ENCODE measurements at places on chromosomes 12 and 14.

DNA sequence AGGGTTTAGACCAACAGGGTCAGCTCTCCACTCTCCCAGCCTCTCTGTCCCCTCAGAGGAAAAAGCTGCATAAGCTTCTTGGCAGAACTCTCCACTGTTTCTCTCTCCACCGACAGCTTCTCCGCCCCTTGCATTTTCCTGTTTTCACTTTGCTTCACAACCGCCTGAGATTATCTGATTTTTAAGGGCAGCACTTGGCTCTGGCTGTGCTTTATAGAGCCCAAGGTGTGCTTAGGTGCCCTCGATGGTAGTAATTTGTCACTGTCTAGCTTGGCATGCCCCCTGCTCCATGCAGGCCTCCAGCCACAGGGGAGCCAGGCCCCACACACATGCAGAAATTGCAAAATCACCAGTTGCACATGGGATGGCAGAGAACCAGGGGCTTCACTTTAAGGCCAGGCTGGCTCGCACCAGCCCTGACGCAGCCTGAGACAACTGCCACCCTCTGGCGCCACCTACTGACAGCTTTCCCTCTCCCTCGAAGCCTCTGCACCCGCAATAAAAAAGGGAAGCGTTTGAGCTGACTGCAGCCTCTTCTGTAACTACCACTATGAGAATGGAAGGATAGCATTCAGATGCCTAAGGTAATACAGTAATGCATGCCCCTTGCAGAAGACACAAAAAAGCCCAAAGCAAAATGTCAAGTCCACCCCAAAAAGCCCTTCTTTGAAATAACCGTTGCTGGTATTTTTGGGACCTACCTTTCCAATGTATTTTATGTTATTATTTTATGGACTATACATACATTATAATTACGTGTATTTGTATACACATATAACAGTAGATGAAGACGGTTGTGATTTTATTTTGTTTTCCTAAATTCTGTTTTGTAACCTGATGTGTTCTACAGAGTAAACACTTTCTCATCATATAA is 32.0 kb upstream of the RIMBP2 start:
- peak; percentile 50 for DNase-seq

GRCh38 chr14:38900887-38901286 is 202.1 kb downstream of the SEC23A start:
- no peak for DNase-seq

DNA sequence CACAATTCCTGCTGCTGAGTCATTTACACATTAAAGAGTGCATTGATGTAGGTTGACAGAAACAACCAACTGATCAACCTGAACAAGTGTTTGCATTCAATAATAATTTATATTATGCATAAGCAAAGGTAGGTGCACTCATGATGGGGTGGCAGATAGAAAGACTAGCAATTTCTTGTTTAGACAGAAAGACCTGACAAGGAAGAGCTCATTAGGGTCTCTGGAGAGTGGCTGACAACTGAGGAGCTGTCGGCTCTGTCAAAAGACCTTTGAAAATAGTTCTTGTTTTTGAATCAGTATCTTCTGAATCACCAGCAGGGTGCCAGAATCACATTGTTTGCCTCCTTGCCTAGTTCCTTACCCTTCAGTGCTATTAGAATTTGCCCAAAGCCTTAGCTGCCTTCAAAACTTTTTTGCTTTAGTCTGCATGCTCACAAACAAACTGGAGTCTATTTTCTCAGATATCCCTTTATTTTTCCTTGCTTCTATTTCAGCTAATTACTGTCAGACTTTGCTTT is 234.7 kb downstream of the BTG1 start:
- no peak for DNase-seq

DNA sequence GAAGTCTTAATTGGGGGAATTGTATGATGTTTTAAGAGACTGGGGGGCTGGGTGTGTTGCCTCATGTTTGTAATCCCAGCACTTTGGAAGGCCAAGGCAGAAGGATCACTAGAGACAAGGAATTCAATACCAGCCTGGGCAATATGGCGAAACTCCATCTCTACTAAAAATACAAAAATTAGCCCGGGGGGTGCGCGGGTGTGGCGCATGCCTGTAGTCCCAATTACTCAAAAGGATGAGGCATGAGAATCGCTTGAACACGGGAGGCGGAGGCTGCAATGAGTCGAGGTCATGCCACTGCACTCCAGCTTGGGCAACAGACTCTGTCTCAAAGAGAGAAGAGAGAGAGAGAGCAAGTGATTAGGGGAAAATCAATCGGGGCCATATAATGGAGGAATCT is 600.5 kb downstream of the SLC16A7 start:
- DNase-seq = no peak

DNA sequence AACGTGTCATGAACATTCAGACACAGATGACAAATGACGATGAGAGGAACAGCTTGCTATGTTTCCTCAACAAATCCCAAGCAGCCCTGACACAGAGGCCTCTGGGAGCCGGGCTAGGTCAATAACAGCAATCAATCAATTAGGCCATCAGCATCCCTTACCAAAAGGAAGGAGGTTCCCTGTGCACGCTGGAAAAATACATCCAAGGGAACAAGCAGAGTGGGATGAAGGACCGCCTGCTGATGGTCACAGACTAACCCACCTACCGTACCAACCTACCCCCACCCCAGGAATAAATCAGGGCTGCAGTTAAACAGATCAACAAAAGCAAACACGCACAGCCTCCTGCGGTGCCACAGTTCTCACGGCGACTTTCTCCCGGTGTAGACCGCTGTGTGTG is 265.1 kb upstream of the SFSWAP start:
- DNase-seq = no peak

DNA sequence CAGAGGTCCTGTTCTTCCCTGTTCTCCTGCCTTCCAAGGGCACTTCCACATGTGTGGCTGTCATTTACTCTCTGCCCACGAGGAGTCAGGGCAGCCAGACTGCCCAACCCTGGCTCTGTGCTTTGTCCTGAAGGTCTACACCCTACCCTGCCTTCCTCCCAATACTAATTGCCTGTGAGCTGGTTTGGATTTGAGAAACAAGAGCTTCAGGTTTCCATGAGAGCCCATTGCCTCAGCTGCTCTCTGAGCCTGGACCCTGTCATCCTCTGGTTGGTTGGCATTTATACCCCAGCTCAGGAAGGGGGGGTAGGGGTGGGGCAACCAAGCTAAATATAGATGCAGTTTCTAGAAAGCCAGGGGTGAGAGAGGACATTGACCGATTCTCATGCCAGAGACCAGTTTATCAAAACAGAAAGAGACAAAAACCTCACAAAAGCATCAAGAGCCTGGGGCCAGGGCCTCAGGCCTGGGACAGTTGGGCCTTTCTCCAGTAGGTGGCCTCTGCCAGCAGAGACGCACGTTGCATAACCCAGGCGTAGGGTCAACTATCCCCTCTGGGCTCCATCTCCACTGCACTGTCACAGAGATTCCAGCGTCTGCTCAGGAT is 34.5 kb downstream of the VDR start:
- DNase-seq = peak; percentile 33

DNA sequence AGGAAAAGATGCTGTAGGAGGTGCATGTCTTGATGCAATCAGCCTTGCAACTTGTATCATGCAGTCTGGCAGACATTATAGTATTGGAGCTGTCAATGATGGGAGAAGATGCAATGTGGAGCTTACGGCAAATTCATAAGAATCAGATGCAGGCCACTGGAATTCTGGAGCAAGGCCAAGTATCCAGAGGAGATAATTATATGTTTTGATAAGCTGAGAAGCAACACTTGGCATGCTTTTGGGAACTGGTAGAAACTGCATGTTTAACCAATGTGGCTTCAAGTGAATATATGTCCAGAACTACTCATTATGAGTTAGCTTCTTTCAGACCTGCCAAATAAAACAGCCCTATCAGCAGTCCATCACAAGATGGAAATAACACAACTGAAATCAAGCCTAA is 249.1 kb upstream of the PPFIA2 start:
- peak; percentile 44 for DNase-seq

DNA sequence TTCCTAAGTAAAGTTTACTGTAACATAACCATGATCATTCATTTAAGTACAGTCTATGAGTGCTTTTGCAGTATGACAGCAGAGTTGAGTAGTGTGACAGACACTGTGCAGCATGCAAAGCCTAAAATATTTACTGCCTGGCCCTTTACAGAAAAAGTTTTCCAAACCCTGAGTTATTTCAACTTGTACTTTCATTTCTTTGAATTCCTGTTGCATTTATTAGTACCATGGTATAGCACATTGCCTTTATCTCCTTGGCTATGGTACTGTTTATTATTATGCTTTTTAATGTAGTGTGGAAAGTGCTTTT is 6.2 kb downstream of the ARHGAP5 start:
- no peak for DNase-seq

Measured in stromal cell of bone marrow (primary cell).